ENCODE measurements at places on chromosomes 13 and 19. TPM values are rescaled to one million over a fixed set of nuclear protein-coding genes. Genes with fewer than 3 reads are reported as not detected.

The CGB1 gene
- not detected for total RNA-seq

The MAP4K1 gene
- total RNA-seq: 1.2 TPM

- DNase-seq: no peak
Measured at GRCh38 chr13:77397636-77398035, 70.7 kb upstream of the MYCBP2 start.

- no peak for DNase-seq
Measured at GRCh38 chr13:20124303-20124702, 36.5 kb downstream of the GJA3 start.

- no peak for DNase-seq
Measured at GRCh38 chr13:48184260-48184659, 48.7 kb upstream of the ITM2B start.

DNA sequence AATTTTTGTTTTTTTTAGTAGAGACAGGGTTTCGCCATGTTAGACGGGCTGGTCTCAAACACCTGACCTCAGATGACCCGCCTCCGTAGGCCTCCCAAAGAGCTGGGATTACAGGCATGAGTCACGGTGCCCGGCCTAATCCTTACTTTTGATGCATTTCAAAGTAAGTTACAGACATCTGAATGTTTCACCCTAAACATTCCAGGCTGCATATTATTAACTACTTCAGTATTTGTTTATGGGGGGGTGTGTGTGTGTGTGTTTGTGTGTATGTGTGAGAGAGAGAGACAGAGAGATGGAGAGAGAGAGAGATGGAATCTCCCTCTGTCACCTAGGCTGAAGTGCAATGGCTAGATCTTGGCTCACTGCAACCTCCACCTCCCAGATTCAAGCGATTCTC, 13.1 kb downstream of the SULT2B1 start:
- DNase-seq: no peak

GRCh38 chr19:18339723-18340122, 675 bp upstream of the PGPEP1 start:
- DNase-seq: no peak

DNA sequence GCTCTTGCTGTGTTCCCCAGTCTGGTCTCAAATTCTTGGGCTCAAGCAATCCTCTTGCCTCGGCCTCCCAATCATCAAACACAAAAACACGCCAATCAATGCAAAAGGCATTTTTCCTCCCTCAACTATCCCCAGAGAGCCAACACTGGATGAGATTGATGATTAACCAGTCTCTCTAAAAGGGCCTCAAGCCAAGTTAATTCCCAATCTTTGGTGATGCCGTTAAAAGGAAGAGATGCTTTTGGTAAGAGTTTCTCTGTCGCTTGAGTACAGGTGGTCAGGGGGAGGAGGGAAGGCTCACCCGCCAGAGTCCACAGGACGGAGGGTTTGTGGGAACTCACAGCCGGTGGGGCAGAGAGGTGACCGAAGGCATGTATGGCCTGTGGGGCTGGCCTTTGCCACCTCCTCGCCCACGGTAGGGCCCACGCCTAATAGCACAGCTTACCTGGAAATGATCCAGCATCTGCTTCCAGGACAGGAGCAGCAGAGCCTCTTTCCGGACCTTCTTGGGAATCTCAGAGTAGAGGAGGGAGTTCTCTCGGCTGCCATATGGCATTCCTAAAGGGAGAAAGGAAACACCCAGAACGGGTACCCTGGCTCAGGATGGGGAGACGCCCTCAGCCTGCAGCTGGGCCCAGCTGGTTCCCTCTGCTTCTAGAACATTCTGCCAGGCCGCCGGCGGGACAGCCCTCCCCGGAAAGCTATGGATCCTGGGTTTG, 18.1 kb downstream of the DPP9 start:
- no peak for DNase-seq

Data from sigmoid colon (tissue), 7 donors.